NAMALWA (cell line): ENCODE measurements at places on chromosomes 12 and 14.

DNA sequence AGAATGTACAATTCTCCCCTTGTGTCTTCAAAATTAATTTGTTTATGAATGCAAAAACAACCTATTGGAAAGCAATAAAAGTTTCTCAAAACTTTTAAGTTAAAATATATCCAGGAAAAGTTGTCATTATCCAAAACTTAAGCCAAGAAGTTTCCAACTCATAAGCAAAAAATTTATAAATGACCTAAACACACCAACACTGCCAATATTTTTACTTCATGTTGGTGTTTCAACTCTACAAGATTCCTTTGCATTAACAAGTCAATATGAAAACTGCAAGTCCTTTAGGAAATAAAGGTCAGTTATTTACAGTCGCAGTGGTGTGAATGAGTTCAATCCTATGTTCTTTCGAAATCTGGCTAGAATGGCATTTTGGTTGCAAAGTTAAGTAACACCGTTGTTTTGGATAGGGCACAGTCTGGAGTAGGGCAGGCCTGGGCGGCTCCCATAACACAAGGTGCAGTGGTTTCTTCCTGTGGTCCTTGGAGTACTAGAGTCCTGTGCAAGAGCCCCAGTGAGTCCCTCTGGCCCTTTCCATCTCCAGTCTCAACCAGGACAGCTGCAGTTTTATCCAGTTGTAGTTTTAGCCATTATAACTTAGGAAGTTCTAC, 151.4 kb downstream of the MED13L start:
- no peak for DNase-seq

GRCh38 chr12:116200812-116201211, 76.7 kb downstream of the MED13L start:
- DNase-seq: no peak

DNA sequence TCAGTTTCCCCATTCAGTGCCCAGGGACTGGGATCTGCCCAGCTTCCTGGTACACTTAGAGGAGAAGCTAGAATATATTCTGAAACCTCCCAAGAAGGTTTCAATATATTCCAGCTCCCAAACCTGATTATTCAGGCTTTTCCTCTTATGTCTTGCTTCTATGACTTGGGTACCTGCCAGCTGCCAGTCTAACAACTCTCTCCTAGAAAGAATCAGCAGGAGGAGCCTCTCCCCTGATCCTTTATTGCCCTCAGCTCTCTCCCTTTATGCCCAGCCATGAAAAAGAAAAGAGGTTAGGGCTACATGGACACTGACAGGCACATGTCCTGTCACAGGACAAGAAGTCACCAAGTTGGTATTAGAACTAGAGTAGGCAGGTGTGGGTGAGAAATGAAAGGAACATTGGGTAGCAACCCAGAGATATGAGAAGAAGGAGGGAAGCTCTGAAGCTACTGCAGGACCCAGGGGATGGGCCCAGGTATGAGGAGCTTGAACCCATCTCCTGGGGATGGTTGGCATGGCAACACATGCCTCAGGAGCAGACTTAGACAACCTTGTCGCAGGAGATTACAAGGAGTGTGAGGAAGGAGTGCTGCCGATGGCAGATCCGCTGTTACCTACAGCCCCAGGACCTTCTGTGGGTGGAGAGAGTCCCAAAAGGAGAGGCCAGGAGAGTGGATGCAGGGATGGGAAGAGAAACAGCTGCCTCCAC, 2.0 kb upstream of the CACNB3 start:
- no peak for DNase-seq

DNA sequence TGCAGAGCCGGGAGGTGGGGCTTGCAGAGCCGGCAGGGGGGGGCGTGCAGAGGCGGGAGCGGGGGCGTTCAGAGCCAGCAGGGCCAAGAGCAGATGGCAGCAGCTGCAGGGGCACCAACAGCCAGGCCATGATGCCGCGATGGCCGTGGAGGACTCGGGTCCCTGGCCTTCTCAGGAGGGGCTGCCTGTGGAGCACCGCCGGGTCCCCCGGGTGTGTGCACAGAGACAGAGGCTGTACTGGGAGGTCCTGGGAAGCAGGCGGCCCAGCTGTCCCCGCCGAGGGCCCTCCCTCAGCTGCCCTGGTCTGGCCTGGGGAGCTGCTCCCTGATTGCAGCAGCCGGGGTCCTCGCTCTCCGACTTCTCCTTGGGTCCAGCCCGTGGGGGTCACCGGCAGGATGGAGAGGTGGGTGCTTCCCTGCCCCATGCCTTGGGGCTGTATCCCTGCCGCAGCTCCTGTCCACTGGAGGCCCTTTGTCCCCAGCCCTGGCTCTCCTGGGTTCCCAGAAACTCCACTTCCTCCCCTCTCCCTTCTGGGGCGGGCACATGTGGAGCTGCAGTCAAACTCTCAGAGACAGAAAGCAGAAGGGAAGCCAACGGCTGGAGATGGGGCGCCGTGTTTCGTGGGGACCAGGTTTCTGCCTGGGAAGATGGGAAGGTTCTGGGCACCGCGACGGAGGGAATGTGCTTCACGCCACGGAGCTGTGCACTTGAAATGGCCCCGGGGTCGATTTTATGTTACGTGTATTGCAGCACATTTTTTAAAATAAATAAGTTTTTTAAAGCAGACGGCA, 75.8 kb upstream of the GALNT9 start:
- DNase-seq: no peak

GRCh38 chr12:24500831-24501230, 448.1 kb downstream of the BCAT1 start:
- no peak for DNase-seq

- DNase-seq: peak; percentile 34
Measured at GRCh38 chr12:53174881-53175491, 5.5 kb upstream of the ZNF740 start.

GRCh38 chr12:40980427-40980961, 207.6 kb upstream of the PDZRN4 start:
- no peak for DNase-seq

GRCh38 chr14:96264853-96265252, 8.8 kb downstream of the BDKRB1 start:
- DNase-seq: no peak

DNA sequence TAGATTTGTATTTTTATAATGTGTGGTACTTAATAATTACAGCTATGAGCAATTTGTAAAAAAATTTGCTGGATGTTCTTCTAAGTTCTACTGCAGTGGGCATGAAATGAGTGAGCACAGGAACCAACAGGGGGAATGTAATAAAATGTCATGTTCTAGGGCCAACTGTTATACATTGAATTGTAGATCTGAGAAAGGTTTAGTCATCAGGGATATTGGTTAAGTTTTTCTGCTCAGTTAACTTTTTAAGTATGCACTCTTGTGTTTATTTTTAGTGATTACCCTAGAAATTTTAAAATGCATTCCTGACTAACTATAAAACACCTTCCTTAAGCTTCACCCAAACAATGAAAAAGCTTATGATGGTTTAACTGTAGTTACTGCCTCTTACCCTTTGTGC, 101.8 kb downstream of the CAND1 start:
- no peak for DNase-seq

GRCh38 chr14:55388160-55388559, 23.5 kb downstream of the ATG14 start:
- no peak for DNase-seq

DNA sequence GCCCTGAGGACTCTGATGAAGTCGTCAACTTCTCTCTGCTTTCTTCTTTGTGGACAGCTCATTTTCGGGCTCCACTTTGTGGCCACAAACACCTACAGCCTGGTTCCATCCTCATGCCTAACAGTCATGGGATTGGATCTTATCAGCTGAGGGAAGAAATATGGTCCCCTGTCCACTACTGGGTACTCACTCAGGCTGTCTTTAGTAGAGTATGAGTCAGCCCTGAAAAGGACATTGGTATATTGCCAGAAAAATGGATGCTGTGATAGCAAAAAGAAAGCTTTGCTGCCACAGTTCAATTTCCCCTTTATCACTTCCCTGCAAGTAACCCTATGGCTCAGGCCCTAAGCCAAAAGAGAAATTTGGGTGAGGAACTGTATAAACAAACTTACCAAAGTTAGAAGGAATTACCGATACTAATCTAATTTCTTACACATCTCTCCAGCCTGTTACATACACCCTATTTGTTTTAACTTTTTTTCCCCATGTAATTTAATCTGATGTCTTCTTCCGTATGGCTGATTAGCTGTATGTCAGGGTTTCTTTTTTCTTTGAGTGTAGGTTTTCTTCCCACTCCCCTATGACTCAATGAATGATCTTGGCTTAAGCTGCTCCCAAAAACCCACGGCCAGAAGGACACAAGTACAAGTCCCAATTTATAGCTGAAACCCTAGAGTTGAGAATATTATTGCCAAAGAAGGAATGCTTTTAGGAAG, 29.1 kb downstream of the MTHFD1 start:
- no peak for DNase-seq

- DNase-seq: no peak
Measured at GRCh38 chr12:50685641-50686040, 78.3 kb upstream of the ATF1 start.

DNA sequence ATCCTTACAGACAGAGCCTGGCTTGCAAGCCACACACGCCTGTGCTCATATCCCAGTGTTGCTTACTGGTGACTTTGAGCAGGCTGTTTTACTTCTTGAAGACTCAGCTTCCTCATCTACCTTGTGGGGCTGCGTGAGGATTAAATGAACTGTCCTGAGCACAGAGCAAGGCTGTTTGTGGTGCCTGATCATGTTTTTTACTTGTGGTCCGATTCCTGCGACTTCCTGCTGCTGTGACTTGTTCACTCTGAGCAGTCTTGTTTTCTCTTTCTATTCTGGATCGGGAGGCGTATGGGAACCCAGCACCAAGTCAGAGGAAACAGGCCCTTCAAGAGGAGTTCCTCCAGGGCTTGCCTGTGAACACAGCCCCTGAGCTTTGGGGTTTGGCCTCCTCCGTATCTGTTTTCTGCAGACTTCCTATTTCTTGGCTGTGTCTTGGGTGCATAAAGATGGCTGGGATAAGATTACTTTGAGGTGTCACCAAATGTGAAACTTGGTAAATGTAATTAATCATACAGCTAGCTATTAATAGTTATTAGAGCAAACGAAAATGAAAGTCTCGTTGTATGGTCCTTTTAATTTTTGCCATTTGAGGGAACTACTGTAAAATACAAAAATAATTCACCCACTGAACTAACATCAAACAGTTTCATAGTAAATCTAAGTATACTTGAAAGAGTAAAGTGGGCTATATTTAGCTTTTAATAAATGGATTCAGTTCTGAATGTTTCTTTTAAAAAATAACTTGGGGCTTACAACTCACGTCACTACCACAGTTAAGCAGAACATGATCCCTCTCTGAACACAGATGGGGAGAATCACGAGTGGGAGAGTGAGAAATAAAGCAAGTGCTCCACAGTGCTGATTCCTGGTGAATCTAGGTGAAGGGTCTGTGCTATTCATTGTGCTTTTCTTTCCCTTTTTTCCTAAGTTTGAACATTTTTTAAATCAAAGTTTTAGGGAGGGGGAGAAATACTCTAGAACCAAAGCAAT, 251.5 kb downstream of the FOXN3 start:
- DNase-seq: peak; percentile 19

DNA sequence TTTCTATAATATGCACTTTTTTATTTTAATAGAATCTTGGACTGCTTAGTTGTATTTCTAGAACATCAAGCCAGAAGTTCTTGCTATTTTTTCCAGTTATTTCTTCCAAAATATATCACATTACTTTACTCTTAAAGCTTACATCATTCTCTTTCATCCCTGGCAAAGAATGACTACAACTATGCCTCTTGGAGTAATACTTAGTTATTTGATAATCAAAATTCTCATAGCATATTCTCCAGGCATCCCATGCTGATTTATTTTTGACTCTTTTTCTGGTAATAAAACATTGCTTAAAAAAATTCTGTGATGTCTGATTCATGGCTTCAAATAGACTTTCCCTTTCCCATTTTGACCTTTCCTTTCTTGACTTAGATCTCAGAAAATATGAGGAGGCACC, 118.7 kb upstream of the TSPAN8 start:
- no peak for DNase-seq

DNA sequence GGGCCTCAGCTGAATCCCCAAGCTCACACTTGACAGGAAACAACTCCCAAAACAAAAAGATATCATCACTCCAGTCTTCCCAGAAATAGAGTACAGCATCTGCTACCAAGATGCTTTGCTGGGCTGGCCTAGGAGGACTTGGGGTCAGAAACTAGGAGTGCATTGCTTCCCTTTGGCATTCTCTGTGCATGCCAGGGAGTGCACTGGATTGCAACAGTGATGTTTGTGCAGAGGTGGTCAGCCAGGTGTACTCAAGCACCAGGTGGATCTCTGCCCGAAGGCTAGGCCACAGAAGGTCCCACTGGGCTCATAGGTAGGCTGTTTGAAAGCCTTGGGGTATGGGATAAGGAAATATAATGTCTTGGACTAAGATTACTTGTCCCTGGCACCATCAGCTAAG, 51.1 kb downstream of the RAB35 start:
- no peak for DNase-seq

- DNase-seq: no peak
Measured at GRCh38 chr12:6539707-6540134, 5.4 kb downstream of the GAPDH start.

GRCh38 chr12:69570000-69570516, 15.2 kb upstream of the CCT2 start:
- no peak for DNase-seq

DNA sequence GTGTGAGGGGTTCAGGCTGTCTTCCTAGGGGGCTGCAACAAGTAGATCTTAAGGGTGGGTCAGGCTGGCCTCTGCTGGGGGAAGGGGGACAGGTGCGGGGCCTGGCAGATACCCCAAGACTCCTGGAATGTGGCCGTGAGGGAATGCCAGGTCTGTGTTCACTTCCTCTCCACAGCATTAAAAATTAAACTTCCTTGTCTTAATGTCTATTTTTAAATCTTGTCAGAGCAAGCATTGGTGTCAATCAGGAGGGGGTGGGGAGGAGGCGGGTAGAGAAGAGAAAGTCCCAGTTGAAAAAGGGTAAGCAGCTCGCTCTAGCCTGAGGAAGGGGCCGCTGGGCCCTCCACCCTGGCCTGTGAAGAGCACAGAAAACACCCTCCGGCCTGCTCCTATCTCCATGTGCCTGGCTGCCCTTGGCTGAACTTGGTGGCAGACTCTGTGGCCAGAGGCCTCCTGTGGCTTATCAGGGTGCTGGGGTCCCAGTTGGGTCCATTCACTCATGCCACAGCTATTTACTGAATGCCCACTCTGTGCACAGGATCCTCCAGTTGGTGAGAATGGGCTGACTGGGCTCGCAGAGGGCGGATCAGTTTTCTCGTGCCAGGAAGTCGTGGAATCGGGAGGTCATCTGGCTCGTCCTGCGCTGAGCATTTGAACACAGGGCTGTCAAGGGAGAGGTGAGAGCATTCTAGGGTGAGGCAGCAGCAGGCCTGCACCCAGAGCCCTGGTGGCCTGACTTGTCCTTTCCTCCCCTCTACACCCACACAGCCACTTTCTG, 128.8 kb downstream of the TSPAN9 start:
- DNase-seq: no peak

DNA sequence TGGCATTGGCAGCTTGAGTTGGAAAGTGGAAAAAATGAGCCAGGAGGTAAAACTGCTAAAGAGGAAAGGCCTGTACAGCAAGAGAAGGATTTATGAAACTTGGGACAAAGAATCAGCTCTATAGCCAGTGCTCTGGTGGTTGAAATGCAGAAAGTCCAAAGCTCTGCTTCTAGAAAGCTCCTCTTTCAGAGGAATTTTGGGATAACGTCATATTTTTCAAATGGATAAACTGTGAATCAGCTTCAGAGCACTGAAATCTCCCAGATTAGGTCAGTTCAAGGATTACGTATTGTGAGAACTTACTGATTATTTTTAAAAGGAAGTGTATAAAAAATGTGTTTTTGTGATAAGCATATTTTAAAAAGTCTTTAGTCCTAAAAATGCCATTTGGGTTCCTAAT, 203.1 kb upstream of the CNOT2 start:
- no peak for DNase-seq
